ENCODE measurements at places on chromosomes 12 and 14.

DNA sequence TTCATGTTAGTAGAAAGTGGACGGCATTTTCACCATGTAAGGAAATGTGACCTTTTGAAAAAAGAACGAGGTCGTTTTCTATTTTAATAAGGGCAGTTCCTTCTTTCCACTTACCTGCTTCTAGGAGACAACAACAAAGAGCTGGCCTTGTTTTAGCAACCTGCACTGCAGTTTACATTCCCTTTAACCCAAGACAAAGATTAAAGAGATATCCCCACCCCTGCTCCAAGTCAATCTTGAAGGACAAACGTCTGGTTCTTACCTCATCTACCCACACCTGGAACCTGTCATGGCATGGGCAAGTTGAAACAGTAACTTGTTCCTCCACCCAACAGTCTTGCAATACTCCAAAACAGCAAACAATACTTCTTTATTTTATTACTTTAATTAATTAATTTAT is 32.7 kb downstream of the ZCCHC8 start:
- no peak for DNase-seq

DNA sequence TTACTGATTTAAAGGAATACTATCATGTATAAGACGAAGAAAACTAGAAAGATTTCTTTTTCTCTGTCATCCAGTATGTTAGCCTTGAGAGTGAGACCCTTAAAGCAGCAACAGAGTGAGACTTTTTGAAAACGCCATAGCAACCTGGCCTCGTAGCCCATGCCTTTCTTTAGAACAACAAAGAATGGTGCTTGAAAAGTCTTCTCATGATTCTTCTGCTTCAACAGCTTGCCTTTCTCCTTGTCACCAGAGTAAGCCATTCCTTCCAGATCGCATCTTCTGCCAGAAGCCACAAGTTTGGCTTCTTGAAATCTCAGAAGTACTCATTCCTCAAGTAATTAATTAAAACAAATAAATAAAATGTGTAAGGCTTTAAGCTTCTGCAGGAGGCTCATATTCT is 109.3 kb downstream of the PDE3A start:
- no peak for DNase-seq

- DNase-seq = peak; percentile 100
Measured at GRCh38 chr12:27573972-27574371, 50.0 kb downstream of the PPFIBP1 start.

DNA sequence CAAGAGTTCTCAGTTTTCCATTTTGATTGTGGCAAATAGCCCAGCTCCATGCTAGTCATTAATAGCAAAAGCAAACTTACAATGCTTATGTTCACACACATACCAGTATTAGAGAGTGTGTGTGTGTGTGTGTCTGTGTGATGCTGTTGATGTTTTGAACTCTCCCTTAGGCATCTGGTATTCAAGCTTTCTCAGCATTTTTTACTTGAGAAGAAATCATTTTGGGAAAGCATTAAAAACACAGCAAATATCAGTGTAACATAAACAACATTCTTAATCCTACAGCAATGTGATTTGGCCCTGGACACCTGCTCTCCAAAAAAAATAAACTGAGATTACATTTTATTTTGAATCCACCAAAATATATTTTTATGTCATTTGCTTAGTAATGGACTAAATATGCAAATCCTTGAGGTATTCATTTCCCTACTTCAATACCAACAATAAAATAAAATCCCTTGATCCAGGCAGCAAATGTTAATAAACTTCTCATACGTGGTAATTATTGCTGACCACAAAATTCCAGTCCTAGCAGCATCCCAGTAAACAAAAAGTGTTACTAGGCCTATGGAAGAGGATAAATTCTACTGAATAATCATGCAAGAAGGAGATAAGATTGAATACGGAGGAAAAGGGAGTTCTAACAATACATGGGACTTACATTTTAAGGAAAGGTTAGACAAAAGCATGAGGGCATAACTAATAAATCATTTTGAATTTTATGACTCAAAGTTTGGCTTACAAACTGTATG is 249.5 kb upstream of the CLEC14A start:
- DNase-seq = no peak

DNA sequence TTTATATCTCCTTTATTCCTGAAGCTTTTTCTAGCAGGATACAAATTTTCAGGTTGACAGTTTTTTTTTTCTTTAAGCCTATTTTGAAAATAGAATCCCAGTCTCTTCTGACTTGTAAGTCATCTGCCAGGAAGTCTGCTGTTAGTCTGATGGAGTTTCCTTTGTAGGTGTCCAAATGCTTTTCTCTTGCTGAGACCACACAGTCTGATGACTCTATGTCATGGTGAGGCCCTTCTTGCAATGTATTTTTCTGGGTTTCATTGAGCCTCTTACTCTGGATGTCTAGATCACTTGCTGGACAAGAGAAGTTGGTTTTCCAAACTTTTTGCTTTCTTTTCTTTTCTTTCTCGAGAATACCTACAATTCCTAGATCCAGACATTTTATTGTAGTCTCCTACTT is 30.6 kb downstream of the USP15 start:
- DNase-seq = no peak

DNA sequence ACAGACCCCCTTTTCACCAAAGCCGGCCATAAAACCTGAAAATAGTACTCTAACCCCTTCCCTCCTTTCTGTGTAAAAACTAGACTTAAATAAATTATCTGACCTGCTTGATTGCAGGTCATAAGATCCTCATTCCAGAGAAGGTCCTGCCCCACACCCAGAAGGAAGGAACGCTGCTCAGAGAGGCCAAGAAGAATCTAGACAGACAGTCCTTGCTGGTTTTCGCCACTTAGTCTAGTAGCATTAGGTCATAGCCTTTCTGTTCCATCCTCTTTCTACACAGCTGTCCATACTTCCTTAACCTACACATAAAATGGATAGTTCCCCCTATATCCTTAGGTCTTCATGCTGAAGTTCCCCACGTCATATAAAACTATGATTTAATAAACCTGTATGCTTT is 83.7 kb upstream of the IGF1 start:
- DNase-seq = no peak

- DNase-seq = no peak
Measured at GRCh38 chr12:55703901-55704761, 3.6 kb downstream of the ITGA7 start.

DNA sequence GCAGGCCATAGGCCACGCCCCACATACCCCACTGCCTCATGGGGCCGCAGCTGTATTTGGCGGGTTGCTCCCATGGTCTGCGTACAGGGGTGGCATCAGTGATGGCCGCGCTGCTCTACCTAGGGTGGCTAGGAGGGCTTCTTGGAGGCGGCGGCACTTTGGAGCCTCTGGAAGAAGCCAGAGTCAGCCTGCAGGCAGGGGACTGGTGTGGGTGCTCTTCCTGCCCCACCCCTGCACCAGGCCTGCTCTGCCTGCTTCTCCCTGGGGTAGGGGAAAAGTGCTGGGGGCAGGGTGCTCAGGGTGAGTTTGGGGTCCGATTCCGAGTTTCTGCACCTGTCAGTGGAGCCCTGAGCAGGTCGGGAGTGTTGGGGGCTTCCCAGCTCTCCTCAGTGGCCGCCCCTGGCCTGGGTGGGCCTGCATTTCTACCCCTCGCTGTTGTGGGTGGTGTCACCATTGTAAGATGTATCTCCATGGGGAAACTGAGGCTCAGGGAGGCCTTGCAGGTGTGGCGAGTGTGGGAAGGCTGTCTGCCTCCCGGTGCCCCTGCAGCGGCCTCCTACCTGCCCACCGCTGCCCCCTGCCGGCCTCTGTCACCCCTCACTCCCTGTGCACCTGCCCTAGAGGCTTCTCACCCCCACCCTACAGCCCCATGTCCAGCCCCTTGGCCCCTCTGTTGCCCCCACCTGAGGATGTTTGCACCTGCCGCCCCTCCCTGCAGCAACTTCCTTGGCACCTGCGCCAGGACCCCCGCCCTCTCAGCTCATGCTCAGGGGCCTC is 5.5 kb downstream of the CEP170B start:
- no peak for DNase-seq

GRCh38 chr14:94517248-94517640 is 8.0 kb upstream of the SERPINA12 start:
- no peak for DNase-seq

DNA sequence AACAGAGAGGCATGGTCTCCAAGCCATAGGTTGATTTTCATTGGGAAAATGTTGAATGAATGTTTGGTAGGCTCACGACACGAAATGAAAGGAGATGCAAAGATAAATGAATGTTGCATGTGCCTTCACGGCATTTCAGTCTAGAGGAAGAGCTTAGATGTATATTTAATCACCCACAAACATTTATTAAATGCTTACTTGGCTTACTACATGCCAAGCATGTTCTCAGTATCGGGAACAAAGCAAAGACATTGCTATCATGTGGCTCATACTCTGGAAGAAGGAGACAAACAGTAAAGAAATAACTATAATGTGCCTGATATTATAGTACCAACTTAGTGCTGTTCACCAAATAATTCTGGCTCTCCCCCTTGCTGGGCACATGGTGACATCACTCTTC is 133.5 kb downstream of the LLPH start:
- DNase-seq = no peak

- no peak for DNase-seq
Measured at GRCh38 chr14:33239465-33239864, 300.8 kb downstream of the NPAS3 start.
